Karpas-422 (cell line): ENCODE measurements at places on chromosomes 6 and 20. TPM values are rescaled to one million over a fixed set of nuclear protein-coding genes. Genes with fewer than 3 reads are reported as not detected.
A peak's percentile ranks its signal among the peaks of the same experiment; 100 is the strongest.

GRCh38 chr20:34165018-34165619 is 53.1 kb upstream of the EIF2S2 start:
- no peaks in the 10 kb centered on the region for H3K4me1 ChIP-seq
- H3K27me3 ChIP-seq, result no peaks in the 10 kb centered on the region
- no peaks in the 10 kb centered on the region for H3K36me3 ChIP-seq
- no peak overlapping the region for H3K4me3 ChIP-seq

Gene MYH7B
- 0.07 TPM in 1 of 2 replicates, not detected in the other for total RNA-seq

- DNase-seq, result peak; percentile 61
- peaks cover 2% of the 10 kb centered on the region; the same call in 1 of the 2 replicates for H3K27me3 ChIP-seq
- no peaks in the 10 kb centered on the region for H3K36me3 ChIP-seq
- H3K27ac ChIP-seq, result no peak overlapping the region
Observed at GRCh38 chr6:36662827-36663256, 15.7 kb upstream of the CDKN1A start.

- no peak overlapping the region for H3K4me3 ChIP-seq
- H3K27ac ChIP-seq, result no peak overlapping the region
- no peaks in the 10 kb centered on the region; the same call in 1 of the 2 replicates for H3K27me3 ChIP-seq
- DNase-seq, result no peak
- H3K4me1 ChIP-seq, result peaks cover 25% of the 10 kb centered on the region
Observed at GRCh38 chr20:46107061-46107460, 11.1 kb upstream of the CD40 start.

- H3K36me3 ChIP-seq, result no peaks in the 10 kb centered on the region
- H3K27ac ChIP-seq, result no peak overlapping the region
- H3K27me3 ChIP-seq, result no peaks in the 10 kb centered on the region
- peaks cover 4% of the 10 kb centered on the region for H3K4me1 ChIP-seq
Observed at GRCh38 chr20:53872561-53873229, 197.7 kb downstream of the BCAS1 start.

DNA sequence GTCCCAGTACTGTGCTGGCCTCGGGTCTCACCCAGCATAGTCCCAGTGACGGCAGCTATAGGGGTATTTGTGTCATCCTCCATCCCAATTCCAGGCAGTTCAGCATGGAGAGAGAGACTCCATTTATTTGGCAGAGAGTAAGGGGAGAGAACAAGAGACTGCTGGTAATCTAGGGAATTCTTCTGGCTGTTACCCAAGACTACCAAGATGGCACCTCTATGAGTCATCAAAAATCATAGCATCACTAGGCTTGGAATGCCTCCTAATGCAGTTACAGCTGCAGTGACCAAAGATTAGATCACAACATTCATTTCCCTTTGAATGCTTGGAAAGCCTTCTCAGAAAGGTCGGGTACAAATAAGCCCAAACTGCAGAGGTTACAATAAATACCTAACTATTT is 660.4 kb upstream of the FLRT3 start:
- no peaks in the 10 kb centered on the region for H3K27me3 ChIP-seq
- no peaks in the 10 kb centered on the region for H3K36me3 ChIP-seq
- no peak for DNase-seq
- H3K4me3 ChIP-seq, result no peak overlapping the region

GRCh38 chr6:2616811-2617210 is 133.9 kb downstream of the MYLK4 start:
- DNase-seq, result no peak
- H3K4me1 ChIP-seq, result no peaks in the 10 kb centered on the region
- H3K4me3 ChIP-seq, result no peak overlapping the region
- H3K27ac ChIP-seq, result no peak overlapping the region
- H3K27me3 ChIP-seq, result no peaks in the 10 kb centered on the region

- DNase-seq, result peak; percentile 69
- H3K4me3 ChIP-seq, result no peak overlapping the region
- no peaks in the 10 kb centered on the region for H3K27me3 ChIP-seq
- H3K36me3 ChIP-seq, result no peaks in the 10 kb centered on the region
Observed at GRCh38 chr6:103797738-103798137, 1062.0 kb downstream of the HACE1 start.

DNA sequence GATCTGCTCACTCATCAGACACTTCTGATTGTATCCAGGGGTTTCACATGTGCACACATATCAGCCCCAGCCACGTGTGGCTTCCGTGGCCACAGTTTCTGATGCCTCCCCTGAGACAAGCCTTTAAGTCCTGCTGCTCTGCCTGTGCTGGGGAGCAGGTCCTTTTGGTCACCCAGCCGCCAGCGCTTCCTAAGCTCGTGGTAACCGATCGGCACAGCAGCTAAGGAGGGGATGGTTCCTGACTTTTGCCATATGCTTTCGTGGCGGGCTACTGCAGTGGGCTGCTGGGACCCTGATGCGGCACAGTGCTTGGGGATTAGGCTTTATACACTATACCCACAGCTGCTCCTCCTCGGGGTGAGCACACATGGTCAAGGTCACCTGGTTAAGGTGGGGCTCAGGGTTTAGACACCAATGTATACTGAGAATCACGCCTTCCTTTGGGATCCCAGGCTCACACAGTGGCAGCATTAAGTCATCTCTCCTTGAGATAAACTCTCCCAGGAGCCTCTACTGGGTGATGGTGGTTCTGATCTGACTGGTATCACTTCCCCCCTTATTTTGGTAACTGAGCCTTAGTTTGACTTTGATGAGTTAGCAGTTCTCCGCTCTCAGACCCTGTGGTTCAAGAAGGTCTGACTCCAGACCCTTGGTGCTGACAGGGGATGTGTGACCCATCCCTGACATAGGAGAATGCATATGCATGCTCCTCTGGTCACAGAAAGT is 85.9 kb upstream of the KCNG1 start:
- H3K27me3 ChIP-seq, result no peaks in the 10 kb centered on the region
- no peak for DNase-seq
- H3K27ac ChIP-seq, result no peak overlapping the region
- H3K4me3 ChIP-seq, result no peak overlapping the region

Gene ZNF165
- 0.26 and 1.6 TPM in 2 replicates for total RNA-seq

- no peaks in the 10 kb centered on the region for H3K36me3 ChIP-seq
- no peak overlapping the region for H3K27ac ChIP-seq
- DNase-seq, result no peak
- no peak overlapping the region for H3K4me3 ChIP-seq
- H3K4me1 ChIP-seq, result peaks cover 26% of the 10 kb centered on the region
- H3K27me3 ChIP-seq, result no peaks in the 10 kb centered on the region
Observed at GRCh38 chr6:169805242-169805838, 53.9 kb downstream of the ERMARD start.

DNA sequence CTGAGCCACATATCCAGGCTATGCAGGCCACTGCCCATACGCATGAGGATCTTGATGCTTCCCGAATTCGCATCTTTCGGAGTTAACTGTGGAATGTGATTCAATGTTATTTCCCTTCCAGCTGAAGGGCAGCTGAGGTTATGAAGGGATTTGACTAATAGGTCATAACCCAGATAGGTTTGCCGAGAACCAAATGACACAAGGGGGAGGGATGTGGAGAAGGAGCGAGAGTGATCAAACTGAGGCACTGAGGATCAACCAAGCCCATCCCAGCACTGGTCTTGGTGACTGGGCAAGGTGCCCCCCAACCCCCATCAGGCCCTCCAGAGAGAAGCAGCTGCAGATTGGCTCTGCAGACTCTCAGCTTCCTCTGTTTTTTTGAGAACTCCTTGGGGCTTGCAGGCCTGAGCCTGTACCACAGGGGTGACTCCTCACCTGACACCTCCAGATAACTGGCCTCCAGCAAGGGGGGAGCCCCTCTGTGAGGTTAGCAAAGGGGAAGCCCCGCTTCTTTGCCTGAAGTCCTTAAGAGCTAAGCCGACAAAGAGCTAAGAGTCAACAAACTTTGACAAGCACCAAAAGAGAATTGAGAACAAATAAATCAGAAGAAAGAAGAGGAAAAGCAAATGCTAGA is 185.9 kb downstream of the PDE7B start:
- H3K4me1 ChIP-seq, result no peaks in the 10 kb centered on the region
- H3K27me3 ChIP-seq, result no peaks in the 10 kb centered on the region
- DNase-seq, result no peak
- H3K27ac ChIP-seq, result no peak overlapping the region

- no peaks in the 10 kb centered on the region for H3K27me3 ChIP-seq
- H3K36me3 ChIP-seq, result no peaks in the 10 kb centered on the region
- peaks cover 9% of the 10 kb centered on the region for H3K4me1 ChIP-seq
- no peak for DNase-seq
- H3K4me3 ChIP-seq, result no peak overlapping the region
- no peak overlapping the region for H3K27ac ChIP-seq
Observed at GRCh38 chr20:63748934-63749270, 9.3 kb downstream of the SLC2A4RG start.

Gene ADGRB3
- total RNA-seq, result not detected in 2 replicates

DNA sequence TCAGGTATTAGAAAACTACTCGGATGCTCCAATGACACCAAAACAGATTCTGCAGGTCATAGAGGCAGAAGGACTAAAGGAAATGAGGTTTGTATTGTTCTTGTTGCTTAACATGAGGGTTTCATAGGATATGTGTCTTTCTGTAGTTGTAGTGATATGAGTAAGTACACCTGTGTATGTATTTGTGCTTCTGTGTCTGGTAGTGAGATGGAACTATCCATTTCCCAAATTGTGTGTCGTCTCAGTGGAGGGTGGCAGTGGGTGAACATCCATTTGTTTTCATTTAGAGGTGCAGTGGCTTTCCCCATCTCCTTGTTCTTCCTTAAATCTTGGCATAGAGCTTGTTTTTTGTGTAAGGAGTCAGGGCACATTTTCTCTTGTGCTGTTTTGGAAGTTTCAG is 8.2 kb downstream of the ASXL1 start:
- no peak for DNase-seq
- H3K4me1 ChIP-seq, result peaks cover 82% of the 10 kb centered on the region
- no peak overlapping the region for H3K4me3 ChIP-seq
- no peaks in the 10 kb centered on the region for H3K27me3 ChIP-seq
- H3K36me3 ChIP-seq, result peaks cover 16% of the 10 kb centered on the region; the same call in 1 of the 2 replicates

Gene STX7
- total RNA-seq, result 38.5 and 39.7 TPM in 2 replicates

DNA sequence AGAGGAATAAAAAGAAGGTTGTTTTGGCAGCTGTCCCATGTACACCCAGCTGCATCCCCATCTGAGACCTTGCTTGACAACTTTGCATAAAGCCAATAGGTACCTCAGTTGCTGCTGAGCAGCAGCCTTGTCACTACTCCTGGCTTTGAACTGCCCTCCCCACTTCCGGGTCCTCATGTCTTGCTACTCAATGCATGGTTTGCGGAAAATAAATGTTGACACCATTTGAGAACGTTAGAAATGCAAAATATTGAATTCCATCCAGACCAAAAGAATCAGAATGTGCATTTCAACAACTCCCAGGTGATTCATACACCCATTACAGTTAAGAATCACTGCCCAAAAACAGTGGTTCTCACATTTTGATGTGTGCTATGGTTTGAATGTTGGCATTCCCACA is 32.9 kb downstream of the GPX5 start:
- H3K4me3 ChIP-seq, result no peak overlapping the region
- H3K27ac ChIP-seq, result no peak overlapping the region
- H3K4me1 ChIP-seq, result peaks cover 5% of the 10 kb centered on the region; the same call in 1 of the 2 replicates
- no peaks in the 10 kb centered on the region for H3K36me3 ChIP-seq
- no peaks in the 10 kb centered on the region for H3K27me3 ChIP-seq

Gene MACROD2
- total RNA-seq, result 0.04 and 0.15 TPM in 2 replicates

Gene TCP11
- total RNA-seq, result 0.11 TPM in 1 of 2 replicates, not detected in the other

- H3K36me3 ChIP-seq, result no peaks in the 10 kb centered on the region
- peaks cover 6% of the 10 kb centered on the region for H3K4me1 ChIP-seq
- DNase-seq, result peak; percentile 12
- no peaks in the 10 kb centered on the region for H3K27me3 ChIP-seq
Observed at GRCh38 chr6:137798846-137799245, 68.2 kb upstream of the TNFAIP3 start.

Gene ABT1
- total RNA-seq, result 22.7 and 23.7 TPM in 2 replicates

- H3K4me1 ChIP-seq, result peaks cover 18% of the 10 kb centered on the region
- no peak for DNase-seq
- H3K4me3 ChIP-seq, result no peak overlapping the region
- peaks cover 4% of the 10 kb centered on the region; the same call in 1 of the 2 replicates for H3K36me3 ChIP-seq
- H3K27me3 ChIP-seq, result no peaks in the 10 kb centered on the region
Observed at GRCh38 chr6:41914869-41915530, 5.9 kb downstream of the MED20 start.

Gene KCNQ5
- total RNA-seq, result 29.1 and 50.5 TPM in 2 replicates

DNA sequence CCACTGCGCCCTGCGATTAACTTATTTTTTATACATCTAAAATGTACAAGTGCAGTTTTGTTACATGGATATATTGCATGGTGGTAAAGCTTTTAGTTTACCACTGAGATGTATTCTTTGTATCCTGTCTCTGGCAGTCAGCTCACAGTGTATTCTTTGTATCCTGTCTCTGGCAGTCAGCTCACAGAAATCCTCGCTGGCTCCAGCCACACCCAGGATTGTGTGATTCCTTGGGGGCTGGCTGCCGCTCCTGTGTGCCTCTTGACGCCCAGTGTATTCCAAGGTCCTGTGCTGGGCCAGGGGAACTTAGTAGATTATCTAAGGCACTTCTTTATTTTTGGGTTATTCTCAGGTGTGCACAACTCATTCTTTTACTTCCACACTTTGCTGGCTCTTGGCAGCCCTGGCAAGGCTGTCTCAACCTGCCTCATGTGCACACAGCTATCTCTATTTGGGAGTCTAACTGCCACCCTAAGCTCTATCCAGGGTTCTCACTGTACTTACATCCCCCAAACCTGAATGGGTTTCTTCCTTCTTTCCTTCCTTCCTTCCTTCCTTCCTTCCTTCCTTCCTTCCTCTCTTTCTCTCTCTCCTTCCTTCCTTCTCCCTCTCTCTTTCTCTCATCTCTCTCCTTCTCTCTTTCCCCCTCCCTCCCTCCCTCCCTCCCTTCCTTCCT is 12.4 kb upstream of the RNF24 start:
- H3K27ac ChIP-seq, result no peak overlapping the region
- no peaks in the 10 kb centered on the region for H3K27me3 ChIP-seq
- H3K4me3 ChIP-seq, result no peak overlapping the region
- DNase-seq, result no peak
- peaks cover 6% of the 10 kb centered on the region for H3K4me1 ChIP-seq

DNA sequence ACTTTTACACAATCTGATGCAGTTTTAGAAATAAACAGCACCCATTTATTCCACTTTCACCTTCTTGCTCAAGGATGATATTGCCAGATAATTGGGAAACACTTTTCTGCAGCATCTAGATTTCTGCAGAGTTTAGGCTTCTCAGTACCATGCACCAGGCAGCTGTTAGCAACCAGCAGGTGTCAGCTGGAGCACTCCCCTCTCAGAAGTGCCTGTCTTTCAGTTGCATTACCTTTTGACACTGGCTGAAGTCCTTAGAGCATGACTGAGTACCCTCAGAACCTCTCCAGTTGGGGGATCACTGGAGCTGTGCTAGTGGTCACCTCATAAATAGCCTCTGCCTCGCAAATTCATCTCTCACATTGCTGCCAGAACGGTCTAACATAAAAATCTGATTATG is 91.2 kb downstream of the DNAH8 start:
- no peak overlapping the region for H3K27ac ChIP-seq
- no peaks in the 10 kb centered on the region for H3K27me3 ChIP-seq
- H3K4me3 ChIP-seq, result no peak overlapping the region
- DNase-seq, result no peak
- H3K4me1 ChIP-seq, result peaks cover 8% of the 10 kb centered on the region
- no peaks in the 10 kb centered on the region for H3K36me3 ChIP-seq

- no peak overlapping the region for H3K4me3 ChIP-seq
- H3K27me3 ChIP-seq, result no peaks in the 10 kb centered on the region
- no peak for DNase-seq
- no peaks in the 10 kb centered on the region for H3K36me3 ChIP-seq
- H3K27ac ChIP-seq, result no peak overlapping the region
- no peaks in the 10 kb centered on the region for H3K4me1 ChIP-seq
Observed at GRCh38 chr6:49551078-49551865, 804 bp downstream of the C6orf141 start.

Gene SIGLEC1
- not detected in 2 replicates for total RNA-seq

- H3K4me1 ChIP-seq, result no peaks in the 10 kb centered on the region; the same call in 1 of the 2 replicates
- H3K4me3 ChIP-seq, result no peak overlapping the region
- no peaks in the 10 kb centered on the region for H3K36me3 ChIP-seq
- no peak overlapping the region for H3K27ac ChIP-seq
- H3K27me3 ChIP-seq, result no peaks in the 10 kb centered on the region
Observed at GRCh38 chr6:117156741-117157140, 108.6 kb upstream of the VGLL2 start.

GRCh38 chr6:70985156-70985555 is 28.3 kb upstream of the B3GAT2 start:
- no peaks in the 10 kb centered on the region for H3K4me1 ChIP-seq
- H3K4me3 ChIP-seq, result no peak overlapping the region
- H3K27me3 ChIP-seq, result no peaks in the 10 kb centered on the region
